Activated CD4-positive, alpha-beta memory T cell treated with anti-CD3 and anti-CD28 coated beads for 36 hours (primary cell): ENCODE measurements at places on chromosomes 11 and 22. TPM values are rescaled to one million over a fixed set of nuclear protein-coding genes. Genes with fewer than 3 reads are reported as not detected.
A peak's percentile ranks its signal among the peaks of the same experiment; 100 is the strongest.

The SLN gene
- not detected for total RNA-seq

The DLG2 gene
- 2.1 TPM for total RNA-seq

The CALCA gene
- not detected for total RNA-seq

The SMTNL1 gene
- total RNA-seq, result not detected

The GRIA4 gene
- not detected for total RNA-seq

The GGT5 gene
- not detected for total RNA-seq

GRCh38 chr11:63243533-63243932, at the start of gene SLC22A25:
Gene SLC22A25 (minus strand): TSS chr11:63243599. CDS start chr11:63229652, 13,947 bp downstream.
- H3K36me3 ChIP-seq, result no peaks in the 10 kb centered on the region
- peaks cover 17% of the 10 kb centered on the region for H3K27me3 ChIP-seq
- H3K27ac ChIP-seq, result no peak within 1 kb of the TSS
- DNase-seq, result no peak
- peaks cover 9% of the 10 kb centered on the region for H3K4me1 ChIP-seq

- DNase-seq, result peak; percentile 43
- H3K4me3 ChIP-seq, result no peak overlapping the region
- H3K36me3 ChIP-seq, result no peaks in the 10 kb centered on the region
- H3K27me3 ChIP-seq, result peaks cover 2% of the 10 kb centered on the region
These were observed 72.9 kb downstream of the CTTN start for GRCh38 chr11:70471254-70471653.

DNA sequence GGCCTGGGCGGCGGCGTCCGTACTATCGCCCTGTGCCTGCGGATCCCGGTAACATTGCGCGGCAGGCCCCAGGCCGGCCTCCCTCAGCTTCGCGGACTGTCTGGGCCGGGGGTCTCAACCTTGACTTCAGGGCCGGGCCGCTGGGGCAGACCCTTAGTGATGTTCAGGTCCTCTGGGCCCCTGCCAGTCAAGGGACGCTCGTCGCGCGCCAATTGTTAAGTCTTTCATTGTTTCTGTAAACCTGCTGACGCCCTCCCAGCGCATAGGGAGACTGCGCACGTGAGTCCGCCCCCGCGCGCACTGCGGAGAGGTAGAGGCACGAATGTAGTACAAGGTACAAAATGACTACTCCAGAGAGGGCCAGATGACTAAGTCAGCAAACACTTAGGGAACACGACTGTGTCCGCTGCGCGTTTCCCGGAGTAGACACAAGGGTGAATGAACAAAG, 451 bp upstream of the HDHD5 start:
- peak overlapping the region; percentile 84 for H3K27ac ChIP-seq
- peak overlapping the region; percentile 80 for H3K4me3 ChIP-seq
- no peaks in the 10 kb centered on the region for H3K36me3 ChIP-seq
- H3K4me1 ChIP-seq, result peaks cover 30% of the 10 kb centered on the region
- DNase-seq, result peak; percentile 89
- no peaks in the 10 kb centered on the region for H3K27me3 ChIP-seq

DNA sequence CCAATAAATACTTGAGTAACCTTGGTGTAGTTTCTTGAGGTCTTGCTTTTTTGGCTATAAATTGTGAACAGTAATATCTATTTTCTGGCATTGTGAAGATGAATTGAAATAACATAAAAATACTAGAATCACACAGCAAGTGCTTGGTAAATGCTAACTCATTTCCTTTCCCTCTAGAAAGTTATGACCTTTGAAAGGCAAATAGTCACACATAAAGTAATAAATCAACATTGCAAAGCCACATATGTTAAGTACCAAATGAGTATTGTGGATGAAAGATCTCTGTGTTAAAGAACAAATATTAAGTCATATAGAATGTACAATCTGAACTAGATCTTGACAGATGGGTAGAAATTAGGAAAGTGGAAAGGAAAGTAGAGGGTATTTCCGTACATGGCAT, 559.6 kb upstream of the CCDC90B start:
- H3K27ac ChIP-seq, result no peak overlapping the region
- H3K4me1 ChIP-seq, result no peaks in the 10 kb centered on the region
- DNase-seq, result no peak
- no peak overlapping the region for H3K4me3 ChIP-seq
- H3K36me3 ChIP-seq, result no peaks in the 10 kb centered on the region
- H3K27me3 ChIP-seq, result no peaks in the 10 kb centered on the region
